ENCODE measurements at places on chromosomes 7 and 10.

- DNase-seq = no peak
These were observed 14.3 kb downstream of the CEP41 start for GRCh38 chr7:130426564-130426963.

GRCh38 chr10:63692220-63692896 is 171.2 kb downstream of the REEP3 start:
- no peak for DNase-seq

- DNase-seq = no peak
These were observed 112.4 kb upstream of the SEMA3C start for GRCh38 chr7:81031243-81031642.

GRCh38 chr7:154672659-154673415 is 330.1 kb downstream of the PAXIP1 start:
- DNase-seq = no peak

- no peak for DNase-seq
These were observed 41.4 kb downstream of the EBF3 start for GRCh38 chr10:129922598-129923123.

DNA sequence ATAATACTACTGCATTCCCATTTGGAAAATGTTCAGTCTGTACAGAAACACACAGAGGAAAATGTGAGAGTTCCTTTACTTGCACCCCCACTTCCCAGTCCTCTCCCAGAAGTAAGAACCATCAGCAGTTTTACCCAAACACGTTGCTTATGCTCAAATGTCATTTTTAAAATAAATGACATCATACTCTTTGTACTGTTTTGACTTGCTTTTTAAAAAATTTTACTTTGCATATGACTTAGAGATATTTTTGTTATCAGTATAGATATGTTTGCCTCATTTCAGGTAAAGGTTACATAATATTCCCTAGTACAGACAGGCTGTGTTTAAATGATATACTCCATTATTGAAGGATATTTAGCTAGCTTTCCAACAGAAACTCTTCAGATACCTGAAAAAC is 13.5 kb upstream of the PTPRN2 start:
- DNase-seq = no peak

- DNase-seq = no peak
These were observed 39.5 kb upstream of the DGKI start for GRCh38 chr7:137886281-137886680.

- DNase-seq = no peak
These were observed 5.0 kb downstream of the CREB3L2 start for GRCh38 chr7:137996871-137997270.

DNA sequence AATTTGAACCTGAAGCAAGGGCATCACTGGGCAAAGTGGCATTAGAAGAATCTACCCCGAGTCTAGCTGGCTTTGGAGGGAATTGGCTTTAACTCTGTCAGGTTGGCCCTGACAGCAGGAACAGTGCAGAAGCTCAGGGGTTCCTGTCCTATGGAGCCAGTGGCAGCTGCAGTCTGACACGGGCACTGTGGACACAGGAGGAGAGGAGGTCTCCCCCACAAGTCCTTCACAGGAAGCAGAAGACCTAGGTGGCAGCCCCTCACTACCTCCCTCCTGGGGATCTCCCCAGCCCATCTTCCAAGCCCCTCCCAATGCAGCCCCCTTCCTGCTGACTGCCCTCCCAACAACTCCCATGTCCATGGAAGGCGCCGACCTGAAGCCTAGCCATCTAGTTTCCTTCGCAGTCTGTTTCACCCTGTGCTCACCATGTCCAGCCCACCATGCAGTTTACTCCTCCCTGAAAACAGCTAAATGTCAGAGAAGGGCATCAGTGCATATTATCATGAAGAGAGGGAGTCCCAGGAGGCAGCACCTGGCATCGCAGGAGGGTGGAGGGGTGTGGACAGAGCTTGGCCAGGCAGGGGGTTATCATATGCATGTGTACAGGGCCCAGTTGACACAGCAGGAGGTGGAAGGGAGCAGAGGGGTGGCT is 17.9 kb upstream of the GDF10 start:
- no peak for DNase-seq

DNA sequence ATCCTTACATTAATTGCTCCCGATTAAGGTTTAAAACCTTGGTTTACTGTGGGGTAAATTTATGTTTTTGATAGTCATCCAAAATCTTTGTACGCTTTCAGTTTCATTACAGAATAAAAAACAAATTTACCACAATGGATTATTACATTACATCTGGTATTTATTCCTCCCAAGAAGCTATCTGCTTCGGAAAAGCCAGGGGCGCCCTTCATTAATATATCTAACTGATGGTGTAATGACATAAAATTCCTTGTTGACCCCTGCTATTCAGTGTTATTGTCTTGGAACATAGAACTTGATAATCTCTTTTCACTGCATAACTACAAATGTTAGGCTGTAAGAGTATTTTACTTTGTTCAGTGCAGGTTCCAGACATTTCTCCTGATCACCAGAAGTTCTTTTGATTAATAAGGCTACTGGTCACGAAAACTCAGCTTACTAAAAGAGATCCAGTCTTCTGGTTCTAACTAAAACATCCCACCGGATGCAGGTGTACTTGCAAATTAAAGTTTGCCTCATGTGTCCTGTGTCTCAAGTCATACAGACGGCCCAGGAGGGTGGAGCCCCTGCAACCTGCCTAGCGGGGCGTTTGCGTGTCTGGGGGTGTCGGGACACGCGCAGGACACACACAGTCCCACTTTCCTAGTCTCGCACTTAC is 581 bp upstream of the GLCCI1 start:
- no peak for DNase-seq

- DNase-seq = no peak
These were observed 178.1 kb upstream of the POM121L12 start for GRCh38 chr7:52857367-52857766.

GRCh38 chr10:53957401-53957800 is 843.6 kb downstream of the PCDH15 start:
- DNase-seq = no peak

DNA sequence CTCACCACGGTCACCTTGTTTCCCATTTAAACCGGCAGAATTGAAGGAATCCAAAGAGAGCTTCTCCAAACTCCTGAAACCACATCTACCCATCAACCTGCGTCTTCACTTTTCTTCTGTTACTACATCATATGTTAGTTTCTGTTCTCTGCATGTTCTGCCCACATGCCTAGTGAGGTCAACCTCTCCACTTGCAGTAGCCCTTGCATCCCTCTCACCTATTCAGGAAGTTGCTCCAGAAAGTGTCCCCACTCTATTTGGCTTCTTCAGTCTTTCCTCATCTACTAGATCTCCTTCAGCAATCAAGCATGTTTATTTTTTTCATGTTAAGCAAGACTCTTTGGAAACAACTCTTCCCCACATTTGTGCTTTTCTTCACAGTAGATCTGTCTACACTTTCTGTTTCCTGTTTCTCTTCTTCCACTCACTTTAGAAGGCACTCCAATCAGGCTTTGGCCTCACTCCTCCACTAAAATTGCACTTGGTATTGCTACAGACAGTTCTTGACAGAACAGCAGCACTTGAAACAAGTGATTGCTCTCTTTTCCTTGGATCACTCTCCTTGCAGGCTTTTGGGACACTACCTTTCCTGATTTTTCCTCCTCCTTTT is 7.5 kb downstream of the SAMD9L start:
- no peak for DNase-seq

- no peak for DNase-seq
These were observed 373.3 kb downstream of the HTR7 start for GRCh38 chr10:90484518-90484917.

- no peak for DNase-seq
These were observed 192.0 kb upstream of the PTN start for GRCh38 chr7:137535579-137535978.

DNA sequence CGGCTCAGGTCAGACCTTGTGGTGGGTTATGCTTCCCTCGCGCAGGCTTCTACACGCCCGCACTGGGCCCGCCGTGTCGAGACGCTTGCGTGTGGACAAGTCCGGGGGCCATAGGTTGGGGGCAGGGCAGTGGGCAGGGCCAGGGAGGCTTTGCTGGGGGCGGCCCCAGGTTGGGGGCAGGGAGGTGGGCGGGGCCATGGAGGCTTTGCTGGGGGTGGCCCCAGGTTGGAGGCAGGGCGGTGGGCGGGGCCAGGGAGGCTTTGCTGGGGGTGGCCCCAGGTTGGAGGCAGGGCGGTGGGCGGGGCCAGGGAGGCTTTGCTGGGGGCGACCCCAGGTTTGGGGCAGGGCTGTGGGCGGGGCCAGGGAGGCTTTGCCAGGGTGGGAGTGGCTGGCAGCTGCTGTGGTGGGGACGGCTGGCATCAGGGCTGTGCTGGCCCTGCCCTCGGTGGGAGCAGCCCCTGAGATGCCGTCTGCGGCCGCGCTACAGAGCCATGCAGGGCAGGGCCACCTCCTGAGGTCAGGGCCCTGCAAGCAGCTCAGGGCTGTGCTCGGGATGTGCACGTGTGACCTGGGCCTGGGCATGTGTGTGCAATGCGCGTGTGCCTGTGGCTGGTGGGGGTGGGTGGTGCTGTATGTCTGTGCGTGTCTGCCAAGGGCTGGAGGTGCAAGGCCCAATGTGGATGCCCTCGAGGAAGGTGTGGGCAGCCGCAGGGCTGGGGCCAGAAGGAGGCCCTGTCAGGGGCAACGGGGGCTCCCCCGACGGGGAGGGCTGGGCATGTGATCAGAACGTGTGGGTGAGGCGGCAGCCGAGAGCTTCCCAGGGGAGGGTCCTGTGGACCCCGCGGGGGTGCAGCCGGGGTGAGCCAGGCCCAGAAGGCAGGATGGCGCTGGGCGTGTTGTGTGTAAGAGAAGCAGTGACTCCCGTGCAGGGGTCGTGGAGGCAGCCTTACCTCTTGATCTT is 72.5 kb upstream of the NKX6-2 start:
- no peak for DNase-seq

DNA sequence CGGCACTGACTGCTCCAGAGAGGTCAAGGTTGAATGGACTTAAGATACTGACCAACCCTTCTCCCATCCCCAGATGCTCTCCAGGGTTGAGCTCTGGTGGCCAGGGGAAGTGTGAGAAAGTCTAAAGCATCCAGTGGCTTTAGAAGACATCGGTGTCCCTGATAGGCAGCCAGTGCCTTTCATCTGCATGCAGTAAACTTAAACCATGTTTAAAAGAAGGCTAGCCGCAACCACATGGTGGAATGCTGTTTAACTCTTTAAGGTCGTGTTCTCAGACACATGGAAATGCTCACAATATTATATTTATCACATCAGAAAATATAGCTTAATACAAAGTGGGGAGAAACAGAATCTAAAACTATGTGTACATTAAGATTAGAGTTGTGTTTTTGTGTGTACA is 137.0 kb downstream of the CNNM2 start:
- DNase-seq = no peak

- no peak for DNase-seq
These were observed 102.4 kb downstream of the MDFIC start for GRCh38 chr7:115024276-115024675.

DNA sequence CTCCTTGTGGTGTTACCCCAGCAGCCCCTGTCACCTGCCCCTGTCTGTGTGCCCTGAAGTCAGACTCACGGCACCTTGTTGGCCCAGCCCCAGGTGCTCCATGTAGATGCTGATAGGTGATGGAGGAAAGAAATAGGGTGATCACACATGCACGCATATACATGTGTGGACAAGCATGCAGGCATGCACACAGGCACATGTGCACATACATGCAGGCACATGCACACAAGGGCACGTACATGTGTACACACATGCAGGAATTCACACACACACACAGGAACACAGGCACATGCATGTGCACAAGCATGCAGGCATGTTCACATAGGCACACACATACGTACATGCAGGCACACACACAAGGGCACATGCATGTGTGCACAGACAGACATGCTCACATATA is 16.6 kb upstream of the ELFN1 start:
- no peak for DNase-seq

GRCh38 chr7:48096273-48096672 is 7.2 kb downstream of the UPP1 start:
- no peak for DNase-seq

DNA sequence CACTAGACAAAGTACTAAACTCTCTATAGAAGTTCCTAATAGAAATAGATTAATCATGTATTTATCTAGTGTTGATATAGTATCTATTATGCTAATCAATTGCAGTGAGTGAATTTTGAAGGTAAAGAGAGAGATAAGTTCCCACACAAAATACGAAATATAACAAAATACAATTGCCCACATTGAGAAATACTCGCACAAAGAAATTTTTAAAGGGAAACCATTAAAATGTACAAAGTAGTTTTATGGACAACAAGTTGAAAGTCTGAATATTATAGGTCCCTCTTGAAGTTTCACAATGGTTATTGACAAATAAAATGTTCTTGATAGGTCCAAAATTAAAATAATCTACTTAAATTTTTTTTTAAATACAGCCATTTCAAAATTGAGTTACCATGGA is 1031.1 kb downstream of the SORCS1 start:
- DNase-seq = no peak

- no peak for DNase-seq
These were observed 42.5 kb downstream of the PRKAG2 start for GRCh38 chr7:151834271-151835035.

DNA sequence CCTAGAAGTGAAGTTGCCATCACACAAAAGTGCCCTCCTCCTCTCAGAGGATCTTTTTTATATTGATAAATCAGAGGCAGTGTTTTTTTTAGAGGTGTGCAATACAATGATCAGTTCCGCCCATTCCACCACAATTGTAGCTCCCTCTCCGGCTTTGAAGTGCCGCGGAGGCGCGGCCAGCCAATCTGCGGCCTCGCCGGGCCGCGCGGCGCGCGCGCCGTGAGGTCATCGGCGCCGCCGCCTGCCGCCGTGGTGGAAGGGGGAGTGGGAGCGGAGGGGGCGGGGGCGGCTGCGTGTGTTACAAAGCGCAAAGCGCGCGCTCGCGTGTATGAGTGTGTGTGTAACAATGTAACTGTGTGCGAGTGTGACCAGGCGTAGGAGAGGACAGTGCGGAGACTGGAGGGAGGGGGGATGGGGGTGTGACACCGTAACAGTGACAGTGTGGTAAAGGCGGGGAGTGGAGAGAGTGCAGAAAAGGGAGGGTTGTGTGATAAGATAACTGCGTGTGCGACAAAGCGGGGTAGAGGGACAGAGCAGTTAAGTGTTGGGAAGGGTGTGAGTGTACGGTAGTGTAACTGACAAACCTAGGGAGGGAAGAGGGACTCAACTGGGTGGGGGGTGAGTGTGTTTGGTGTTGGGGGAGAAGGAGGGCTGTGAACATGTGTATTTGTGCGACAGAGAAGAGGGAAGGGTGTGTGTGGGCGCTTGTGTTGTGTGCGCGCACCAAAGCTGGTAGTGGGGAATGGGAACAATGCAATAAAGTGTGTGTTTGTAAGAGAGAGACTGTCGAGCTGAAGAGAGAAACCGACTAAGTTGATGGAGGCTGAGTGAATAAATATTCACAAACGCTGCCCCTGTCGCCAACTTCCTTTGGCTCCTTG is at the start of gene SP8:
SP8 (minus strand) TSS at position 108 of the 881 bp plus-strand sequence; CDS start at position 20, 88 bp downstream.
- no peak for DNase-seq

- no peak for DNase-seq
These were observed 319.6 kb downstream of the GRID1 start for GRCh38 chr10:86046845-86047460.

- DNase-seq = peak; percentile 43
These were observed 7.0 kb upstream of the PDCD4 start for GRCh38 chr10:110864662-110865140.

DNA sequence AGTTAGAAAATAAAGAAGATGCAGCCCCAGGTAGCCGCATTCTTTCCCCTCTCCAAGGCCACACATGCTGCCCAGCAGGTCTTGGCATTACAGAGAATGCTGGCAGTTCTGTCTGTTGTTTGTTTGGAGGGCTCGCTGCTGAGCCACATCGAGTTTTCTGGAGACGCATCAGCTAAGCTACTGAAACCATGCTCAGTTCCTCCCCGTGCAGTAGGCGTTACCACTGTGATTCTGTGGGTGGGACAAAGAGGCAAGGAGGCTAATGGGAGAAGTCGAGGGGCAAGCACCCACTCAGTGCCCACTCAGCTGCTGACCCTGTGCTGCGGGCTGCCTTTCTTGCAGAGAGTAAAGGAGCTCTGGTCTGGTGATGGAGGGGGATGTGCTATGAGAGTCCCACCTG is 15.5 kb upstream of the GTPBP4 start:
- DNase-seq = no peak

Data from GM13976 (cell line).